ENCODE measurements at places on chromosomes 1 and 21. TPM values are rescaled to one million over a fixed set of nuclear protein-coding genes. Genes with fewer than 3 reads are reported as not detected.

DNA sequence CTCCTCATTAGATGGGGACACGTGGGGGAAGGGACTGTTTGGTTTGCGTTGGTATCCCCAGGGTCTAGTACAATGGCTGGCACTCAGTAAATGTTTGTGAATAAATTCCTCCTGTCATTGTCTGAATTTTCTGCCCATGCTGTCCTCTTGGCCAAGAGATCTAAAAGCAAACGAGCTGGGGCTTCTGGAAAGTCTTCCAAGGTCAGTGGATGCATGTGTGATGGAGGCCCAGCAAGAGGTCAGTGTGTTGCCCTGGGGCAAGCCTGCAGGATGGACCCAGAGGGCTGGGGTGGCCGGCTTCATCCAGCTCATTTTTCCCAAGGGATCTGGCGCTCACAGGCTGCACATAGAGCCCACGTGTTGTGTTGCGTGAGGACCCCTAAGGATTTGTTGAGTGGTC is 30.0 kb upstream of the JUN start:
- no peak for DNase-seq

DNA sequence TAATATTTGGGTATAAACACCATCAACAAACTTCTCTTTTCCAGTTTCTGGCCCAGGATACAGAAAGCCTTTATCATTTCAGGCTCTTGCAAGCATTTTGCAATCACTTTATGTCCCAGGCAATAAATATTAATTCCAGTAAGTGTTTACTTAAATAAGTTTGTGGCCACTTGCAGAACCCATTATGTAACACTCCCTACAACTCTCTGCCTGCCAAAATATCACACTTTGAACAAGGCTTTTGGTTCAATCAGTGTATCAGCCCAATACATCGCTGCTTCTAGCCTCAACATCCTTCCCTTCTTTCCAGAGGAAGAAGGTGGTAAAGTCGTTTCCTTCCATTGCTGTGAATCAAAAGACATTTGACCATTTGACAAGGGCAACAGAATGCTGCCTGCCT is 203.0 kb upstream of the USP25 start:
- no peak for DNase-seq

- peak; percentile 83 for DNase-seq
These were observed 104.1 kb downstream of the XCL2 start for GRCh38 chr1:168439456-168440375.

DNA sequence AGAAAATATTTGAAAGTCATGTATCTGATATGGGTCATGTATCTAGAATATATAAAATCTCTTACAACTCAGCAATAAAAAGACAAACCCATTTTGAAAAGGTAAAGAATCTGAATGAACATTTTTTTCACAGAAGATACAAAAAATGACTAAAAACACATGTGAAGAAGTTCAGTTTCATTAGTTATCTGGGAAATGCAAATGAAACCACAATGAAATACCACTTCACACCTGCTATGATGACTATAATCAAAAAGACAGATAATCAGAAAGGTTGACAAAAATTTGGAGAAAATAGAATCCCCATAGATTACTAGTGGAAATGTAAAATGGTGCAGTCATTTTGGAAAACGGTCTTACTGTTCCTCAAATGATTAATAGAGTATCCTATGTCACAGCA is 631.0 kb downstream of the MRPL39 start:
- no peak for DNase-seq

DNA sequence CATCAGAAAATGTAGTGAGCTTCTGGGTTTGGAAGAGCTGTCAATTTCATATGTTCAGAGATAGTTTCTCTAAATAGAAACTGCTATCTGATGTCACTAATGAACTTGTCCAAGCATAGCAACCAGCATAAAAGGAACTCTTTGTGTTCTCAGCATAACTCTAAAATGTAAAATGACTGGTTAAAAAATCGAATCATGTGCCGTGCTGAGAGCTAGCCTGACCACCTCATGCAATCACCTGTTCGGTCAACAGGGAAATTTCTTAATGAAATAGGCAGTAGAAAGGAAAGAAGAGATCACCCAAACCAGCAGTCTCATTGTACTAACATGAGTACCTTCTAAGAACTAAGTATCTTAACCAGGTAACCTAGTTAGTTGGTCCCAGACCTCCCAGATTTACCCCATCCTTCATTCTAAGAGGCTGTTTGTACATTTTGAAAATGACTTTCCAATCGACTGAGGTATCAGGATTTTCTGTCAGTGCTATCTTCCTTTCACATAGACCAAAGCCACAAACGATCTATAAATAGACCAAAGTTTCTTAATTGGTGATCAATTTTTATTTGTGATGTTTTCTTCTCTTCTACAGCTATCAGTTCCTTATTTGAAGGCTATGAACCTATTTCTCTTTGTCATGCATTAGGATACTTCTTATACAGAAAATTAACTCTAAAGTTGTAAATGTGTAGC is 147.3 kb downstream of the TLR5 start:
- DNase-seq: no peak

DNA sequence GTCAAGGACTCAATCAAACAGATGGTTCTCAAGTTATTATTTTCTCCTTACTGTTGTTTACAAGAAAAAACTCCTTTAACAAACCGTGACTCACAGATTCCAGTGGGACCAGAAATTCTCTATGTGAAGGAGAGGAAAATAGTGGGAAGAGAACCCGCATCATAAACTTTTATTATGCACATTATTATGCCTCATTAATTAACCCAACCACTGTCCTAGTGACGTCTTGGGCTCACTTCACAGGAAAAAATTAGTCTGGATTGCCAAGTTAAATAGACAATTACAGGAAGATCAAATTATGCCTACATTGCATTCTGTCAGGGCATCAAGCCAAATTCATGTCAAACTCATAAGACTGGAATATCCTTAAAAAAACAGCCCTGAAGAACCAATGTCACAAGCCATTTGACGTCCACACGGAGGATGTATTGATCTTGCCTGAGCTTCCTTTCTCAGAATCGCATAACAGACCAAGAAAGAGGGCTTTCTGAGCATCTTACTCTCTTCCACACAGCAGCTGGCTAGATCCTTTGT is 347.8 kb downstream of the DUSP10 start:
- DNase-seq: no peak

DNA sequence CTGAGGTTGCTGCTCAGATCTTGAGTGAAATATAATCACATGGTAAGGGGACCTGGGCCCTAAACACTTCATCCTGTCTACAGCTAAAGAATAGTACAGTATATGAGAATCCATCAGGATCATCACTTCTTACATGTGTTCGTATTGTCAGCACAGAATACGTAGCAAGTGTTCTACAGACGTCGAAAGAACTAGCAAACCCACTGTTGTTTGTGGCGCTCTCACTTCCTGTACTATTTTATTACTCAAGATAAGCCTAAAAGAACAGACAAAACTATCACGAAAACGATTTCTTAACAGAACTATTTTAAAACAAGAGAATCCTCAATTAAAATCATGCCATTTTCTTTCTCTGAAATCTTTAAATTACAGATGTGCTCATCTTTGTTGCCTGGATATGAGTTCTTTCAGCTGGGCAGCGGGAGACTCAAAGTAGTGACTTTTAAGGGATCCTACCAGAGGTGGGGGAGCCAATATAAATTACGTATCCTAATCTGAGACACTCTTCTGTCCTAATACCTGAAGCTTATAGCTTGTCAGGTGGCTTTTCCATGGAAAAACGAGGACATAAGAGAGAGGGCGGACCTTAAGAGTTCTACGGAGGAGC is 724 bp downstream of the ST7L start:
- peak; percentile 21 for DNase-seq

- DNase-seq: no peak
These were observed 897 bp downstream of the CYYR1 start for GRCh38 chr21:26572076-26572701.

DNA sequence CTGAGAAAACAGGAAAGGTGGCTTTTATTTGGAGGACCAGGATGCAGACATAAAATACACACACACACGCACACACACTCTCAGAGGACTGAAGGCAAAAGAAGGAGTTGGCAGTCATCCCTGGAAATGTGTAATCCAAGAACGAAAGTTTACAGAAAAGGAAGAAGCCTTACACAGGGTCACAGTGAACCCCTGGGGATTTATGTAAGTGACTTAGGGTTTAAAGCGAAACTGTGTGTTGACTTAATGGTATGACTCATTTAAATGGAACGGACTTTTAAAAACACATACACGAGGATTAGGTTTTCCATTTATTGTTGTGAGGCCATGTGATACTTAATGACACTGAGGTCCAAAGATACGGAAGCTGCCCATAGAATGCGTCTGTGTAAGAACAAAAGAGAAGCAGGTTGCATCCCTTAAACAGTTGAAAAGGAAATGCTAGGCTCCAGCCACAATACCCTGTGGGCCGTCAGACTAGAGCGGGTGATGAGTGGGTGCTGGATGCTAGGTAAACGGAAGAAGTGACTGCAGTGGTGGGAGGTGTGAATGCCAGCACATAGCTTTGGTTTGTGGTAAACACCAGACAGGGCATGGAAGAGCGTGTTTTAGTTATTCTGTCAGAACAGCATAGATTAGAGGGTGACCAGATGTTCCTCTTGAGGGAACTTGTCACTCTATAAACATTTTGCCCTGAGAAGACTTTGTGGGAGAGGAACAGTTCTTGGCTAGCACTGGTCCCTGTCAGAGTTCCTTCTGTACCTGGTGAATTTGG is 21.6 kb upstream of the BCL10 start:
- peak; percentile 88 for DNase-seq

DNA sequence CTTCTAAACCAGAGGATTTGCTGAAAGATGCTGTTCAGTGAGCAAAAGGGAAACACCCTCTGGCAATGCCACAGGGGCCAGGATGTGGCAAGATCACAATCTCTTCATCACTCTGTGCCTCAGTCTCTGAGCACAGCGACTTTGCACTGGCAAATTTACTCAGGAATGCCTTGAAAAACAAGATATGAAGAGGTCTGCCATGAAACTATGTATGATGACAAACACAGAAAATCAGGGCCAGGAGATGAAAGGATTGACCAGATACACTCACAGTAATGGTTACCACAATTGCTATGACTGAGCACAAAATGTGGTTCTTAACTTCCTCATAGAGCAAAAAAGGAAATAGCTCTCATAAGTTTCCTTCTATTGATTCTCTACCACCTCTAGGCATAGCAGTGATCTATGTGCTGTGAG is 5.8 kb downstream of the TTC13 start:
- peak; percentile 66 for DNase-seq

DNA sequence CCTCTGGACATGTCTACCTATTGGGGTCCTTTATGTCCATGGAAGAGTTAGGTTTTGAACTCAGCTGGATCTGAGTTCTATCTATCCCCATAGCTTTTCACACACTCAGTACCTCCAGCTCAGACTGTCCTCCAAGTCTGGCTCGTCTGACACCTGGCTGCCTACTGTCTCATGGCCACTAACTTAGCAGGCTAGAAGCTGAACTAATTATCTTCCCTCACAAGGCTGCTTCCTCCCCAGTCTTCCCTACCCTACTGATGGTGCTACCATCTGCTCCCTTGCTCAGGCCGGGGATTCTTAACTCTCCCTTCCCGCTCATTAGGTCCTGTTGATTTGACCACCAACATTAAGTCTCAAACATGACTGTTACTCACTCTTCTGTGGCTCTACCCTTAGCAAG is 13.4 kb downstream of the VANGL2 start:
- no peak for DNase-seq

DNA sequence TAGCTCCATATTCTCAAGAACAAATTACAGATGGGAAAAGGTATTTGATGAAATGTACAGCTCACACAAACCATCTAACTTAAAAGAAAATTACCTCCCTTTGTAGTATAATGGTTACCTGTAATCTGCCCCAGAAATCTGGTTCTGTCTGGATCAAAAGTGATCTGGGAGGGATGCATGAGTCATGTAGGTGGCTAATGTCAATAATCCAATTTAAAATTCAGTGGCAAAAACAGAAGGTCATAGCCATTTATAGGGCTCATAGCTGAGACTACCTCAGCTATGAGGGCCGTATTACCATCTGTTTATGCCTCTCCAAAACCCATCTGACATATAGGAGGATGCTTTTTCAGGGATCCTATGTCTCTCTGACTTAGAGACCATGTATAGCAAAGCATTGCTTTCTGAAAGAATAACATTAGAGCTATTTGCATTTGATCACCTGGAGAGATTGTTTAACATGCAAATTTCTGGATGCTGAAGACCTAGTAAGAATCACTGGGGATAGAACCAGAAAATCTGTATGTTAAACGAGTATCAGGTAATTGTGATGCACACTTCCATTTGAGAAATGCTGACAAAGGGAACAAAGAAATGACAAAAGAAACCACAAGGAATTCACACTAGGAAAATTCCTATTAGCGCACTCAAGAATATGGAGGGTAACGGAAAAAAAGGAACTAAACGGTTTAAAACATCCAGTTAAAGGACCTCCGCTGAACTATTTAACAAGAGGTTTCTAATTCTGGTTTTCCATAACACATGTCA is 17.6 kb downstream of the PAXBP1 start:
- DNase-seq: no peak

- no peak for DNase-seq
These were observed 17.7 kb downstream of the TCHHL1 start for GRCh38 chr1:152071123-152071522.

DNA sequence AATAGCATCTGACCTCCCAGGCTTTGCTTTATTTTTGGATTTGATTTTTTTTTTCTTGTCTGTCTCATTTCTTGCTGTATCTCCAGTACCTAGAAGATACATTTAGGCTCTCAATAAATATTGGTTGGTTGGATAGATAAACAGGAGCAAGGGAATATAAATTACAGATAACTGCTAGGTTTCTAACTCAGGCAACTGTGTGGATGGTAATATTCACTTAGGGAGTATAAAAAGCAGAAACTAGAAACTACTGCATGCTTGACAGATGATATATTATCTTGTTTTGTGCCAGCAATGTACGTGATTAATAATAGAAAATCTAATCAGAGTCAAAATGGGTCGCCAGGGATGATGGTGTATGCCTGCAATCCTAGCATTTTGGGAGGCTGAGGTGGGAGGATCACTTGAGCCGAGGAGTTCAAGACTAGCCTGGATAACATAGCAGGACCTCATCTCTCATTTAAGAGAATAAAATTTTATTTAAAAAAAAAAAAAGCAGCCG is 31.0 kb upstream of the TARS2 start:
- DNase-seq: no peak

TNNT2 gene
- total RNA-seq: not detected

SGIP1 gene
- total RNA-seq: not detected

TTC34 gene
- total RNA-seq: 0.43 TPM

FCRL1 gene
- total RNA-seq: not detected
